IMR-90 (cell line): ENCODE measurements at places on chromosomes 4 and X.
A peak's percentile ranks its signal among the peaks of the same experiment; 100 is the strongest.

GRCh38 chr4:140568507-140569306 is at the start of gene UCP1:
Gene UCP1 (minus strand): TSS chr4:140568961. CDS start chr4:140568729, 232 bp downstream.
- no peak for DNase-seq

- no peak for DNase-seq
These were observed 47.7 kb downstream of the PDGFRA start for GRCh38 chr4:54276641-54277430.

- DNase-seq, result peak; percentile 36
These were observed 44.9 kb upstream of the NAP1L5 start for GRCh38 chr4:88742561-88742960.

DNA sequence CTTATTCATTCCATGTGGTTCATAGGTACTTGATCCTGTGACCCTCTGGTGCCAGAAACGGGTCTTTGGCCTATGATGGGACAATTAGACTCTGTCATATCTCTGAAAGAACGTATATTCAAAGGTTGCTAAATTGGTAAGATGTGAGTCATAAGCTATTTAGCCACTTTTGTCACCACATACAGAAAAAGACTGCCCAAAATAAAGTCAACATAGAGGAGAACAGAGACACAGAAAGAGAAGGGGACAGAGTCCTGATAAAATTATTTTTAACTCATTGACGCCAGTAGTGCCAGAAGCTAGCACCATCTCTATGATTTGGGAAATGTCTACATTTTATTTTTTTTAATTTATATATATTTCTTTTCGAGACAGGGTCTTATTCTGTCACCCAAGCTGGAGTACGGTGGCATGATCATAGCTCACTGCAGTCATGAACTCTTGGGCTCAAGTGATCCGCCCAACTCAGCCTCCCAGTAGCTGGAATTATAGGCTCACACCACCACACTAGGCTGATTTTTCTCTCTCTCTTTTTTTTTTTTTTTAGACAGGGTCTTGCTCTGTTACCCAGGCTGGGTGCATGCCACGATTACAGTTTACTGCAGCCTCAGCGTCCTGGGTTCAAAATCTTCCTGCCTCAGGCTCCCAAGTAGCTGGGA is 92.1 kb upstream of the COX18 start:
- no peak for DNase-seq

GRCh38 chr4:141027421-141027820 is 105.8 kb downstream of the RNF150 start:
- peak; percentile 45 for DNase-seq

GRCh38 chr4:3332498-3332897 is 39.7 kb downstream of the RGS12 start:
- DNase-seq, result no peak

- DNase-seq, result no peak
These were observed 1198.7 kb downstream of the PCDH7 start for GRCh38 chr4:31918891-31919290.

DNA sequence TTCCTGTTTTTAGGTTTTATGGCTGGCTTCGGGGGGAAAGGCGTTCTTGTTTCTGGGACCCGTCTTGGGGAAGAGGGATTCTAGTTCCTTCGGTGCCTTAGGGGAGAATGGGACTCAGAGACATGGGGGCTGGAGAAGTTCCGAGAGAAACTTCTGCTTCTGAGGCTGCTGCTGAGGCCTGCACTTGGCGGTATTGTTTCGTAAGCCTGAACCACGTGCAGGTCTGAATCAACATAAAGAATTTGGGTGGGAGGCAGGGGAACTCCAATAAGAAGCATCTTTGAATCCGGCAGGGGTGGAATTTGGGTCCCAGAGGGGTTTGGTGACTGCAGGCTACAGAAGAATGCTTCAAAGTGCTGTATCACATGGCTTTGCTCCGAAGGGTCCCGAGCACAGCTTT is 15.1 kb downstream of the XG start:
- DNase-seq, result peak; percentile 8

- DNase-seq, result no peak
These were observed 168.0 kb downstream of the GALNTL6 start for GRCh38 chr4:171981185-171981584.

DNA sequence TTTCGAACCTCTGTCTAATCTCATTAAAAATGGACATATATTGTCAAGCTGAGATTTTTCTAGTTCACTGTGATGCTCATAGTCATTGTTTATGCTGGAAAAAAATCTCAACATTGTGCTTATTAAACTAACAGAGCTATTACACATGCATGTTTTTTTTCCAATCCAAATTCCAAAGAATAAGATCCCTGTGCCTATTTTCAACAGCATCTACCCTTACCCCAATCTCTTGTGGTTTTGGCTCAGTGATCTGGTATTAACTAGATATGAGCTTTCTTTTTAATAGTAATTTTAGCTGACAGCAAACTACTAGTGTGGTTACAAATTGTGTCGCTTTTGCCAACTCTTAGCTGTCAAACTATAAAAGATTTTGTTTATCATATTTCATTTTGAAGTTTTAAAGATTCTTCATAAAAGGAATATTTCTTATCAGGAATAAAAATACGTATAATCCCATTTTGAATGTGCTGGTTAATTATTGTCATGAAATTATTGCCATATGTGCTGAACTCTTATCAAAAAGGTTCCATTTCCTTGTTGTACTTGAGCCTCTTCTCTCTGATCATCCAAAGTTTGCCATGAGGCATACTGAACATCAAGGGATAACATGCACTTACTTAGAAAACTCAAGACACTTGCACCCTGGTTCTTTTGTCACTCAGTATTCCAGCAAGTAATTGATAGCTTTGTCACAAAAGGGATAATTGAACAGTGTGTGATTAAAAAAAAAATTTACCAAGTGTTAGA is 241.2 kb downstream of the ARHGAP24 start:
- DNase-seq, result no peak

- no peak for DNase-seq
These were observed 49.7 kb downstream of the CORIN start for GRCh38 chr4:47788126-47788525.

GRCh38 chr4:68490826-68491457 is 43.7 kb downstream of the TMPRSS11E start:
- DNase-seq, result no peak

DNA sequence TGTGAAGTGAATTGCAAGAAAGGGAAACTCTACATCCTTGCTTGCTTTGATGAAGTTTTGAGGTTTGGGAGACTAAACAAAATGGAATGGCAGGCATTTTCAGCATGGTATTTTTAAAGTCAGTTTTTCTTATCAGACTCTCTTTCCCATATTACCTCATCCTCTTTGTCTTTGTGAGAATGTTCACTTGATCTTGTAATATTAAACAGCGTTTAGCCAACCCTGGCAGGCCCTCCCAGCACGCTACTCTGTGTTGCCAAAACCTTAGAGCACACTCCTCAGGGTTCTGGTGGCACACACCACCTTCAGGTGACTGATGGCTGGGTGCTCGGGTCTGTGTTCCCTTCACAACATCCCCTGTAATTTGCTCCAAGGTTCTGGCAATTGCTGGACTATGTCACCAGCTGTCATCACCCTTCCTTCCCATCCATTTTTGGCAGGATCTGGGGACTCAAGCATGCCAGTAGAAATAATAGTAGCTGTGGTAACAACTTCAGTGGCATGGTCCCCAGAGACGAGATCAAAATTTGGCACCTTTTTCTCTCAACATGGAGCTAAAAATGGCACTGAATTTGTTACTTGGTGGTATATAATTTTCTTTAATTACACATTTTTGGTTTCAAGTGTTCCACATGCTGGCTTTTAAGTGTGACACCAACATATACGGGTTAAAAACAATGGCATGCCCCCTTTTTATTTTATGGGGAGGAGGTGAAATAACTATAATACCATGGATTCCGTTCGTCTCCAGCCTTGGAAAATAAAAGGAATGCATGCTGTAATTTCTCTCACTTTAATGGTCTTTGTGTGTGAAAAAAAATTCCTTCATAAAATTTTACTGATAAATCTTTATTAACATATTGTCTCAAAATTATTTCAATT is 273.1 kb downstream of the DCTD start:
- peak; percentile 94 for DNase-seq

DNA sequence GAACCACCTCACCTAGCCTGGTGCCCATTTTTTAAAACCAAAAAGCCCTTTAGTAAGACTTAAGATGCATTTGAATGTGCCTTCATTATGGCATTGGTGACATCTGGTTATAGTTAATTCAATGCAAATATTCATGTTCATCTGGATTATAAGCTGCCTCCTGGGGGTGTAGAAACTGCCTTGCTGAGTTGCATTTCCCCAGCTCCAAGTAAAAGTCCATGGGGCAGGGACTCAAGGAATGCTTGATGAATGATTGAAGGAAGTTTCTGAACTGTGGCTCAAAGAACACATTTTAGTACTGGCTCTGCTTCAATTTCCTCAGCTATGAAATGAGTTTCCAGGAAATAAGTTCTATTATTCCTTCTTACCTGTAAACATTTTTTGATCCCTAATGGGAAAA is 18.5 kb upstream of the RBM47 start:
- no peak for DNase-seq

DNA sequence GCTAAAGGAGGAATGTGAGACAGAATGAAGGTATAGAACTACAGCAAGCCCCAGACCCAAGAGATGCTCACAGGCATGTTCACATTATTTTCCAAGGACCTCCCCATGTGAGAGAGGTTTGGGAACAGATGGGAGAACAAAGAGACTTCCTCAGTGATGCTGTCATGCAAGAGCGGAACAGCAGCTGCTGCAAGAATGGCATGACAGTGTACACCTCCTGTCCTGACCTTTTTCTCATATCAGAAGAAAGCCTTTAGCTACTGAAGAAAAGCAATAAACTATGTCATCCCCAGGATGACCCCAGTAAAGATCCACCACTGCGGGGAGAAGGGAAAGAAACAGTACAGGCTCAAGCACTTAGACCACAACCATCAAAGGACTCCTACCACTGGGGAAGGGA is 7.2 kb downstream of the PRDM5 start:
- no peak for DNase-seq

- DNase-seq, result peak; percentile 63
These were observed 18.0 kb upstream of the TMSB4X start for GRCh38 chrX:12956704-12957534.

DNA sequence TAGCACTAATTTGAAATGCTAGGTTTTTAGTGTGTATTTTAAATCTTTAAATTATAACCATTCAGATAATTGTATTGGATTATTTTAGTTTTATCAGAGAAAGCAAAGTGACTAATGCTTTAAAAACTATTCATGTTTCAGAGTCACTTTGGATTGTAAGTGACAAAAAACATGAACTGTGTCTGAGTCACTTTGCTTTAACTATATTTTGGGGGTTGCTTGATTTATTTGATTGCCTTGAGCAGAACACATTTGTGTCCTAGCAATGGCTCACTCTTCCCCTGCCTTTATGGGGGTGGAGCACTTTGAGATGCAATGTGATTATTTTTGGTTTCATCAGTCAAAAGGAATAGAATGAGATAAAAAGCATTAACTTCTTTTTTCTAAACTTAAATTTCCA is 188.4 kb upstream of the ARX start:
- DNase-seq, result no peak

GRCh38 chrX:21691512-21692018 is 33.4 kb upstream of the KLHL34 start:
- no peak for DNase-seq

DNA sequence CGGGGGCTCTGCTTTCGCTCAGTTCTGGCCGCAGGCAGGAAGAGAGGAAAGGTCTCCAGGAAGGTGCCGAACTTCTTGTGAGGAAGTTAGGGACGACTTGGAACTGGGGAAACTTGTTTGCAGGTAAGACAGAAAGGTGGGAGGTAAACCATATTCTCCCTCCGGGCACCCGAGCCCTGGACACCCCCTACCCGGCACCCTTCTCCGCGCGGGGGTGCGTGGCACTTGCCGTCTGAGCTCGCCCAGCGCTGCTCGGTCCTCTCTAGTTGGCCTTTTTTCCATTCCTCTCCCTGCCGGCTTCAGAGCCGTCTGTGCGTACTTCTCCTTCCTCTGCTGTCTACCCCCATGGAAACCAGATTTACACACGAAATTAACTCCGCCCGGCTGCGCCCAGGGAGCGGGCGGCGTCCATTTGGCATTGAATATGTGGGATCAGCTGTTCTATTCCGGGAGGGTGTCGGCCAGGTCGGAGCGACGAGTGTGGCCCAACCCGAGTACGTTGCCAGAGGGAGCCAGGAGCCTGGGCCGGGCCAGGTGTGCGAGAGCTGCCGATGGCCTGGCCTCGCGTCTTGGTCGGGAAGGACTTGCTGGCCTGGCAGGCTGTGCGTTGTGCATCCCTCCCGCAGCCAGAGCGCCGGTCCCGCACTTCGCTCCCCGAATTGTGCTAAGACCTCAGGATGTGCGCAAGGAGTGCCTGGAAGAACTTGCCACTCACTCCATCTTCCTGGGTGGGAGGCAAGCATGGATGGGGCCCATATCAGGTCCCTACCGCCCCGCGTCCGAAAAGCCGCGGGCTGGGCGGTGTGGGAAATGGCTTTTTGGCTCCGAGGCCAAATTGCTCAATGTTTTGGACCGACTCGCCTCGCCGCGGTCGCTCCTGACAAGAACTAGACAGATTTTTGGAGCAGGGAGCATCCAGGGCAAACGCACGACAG is 1.7 kb downstream of the PDGFRA start:
- no peak for DNase-seq

DNA sequence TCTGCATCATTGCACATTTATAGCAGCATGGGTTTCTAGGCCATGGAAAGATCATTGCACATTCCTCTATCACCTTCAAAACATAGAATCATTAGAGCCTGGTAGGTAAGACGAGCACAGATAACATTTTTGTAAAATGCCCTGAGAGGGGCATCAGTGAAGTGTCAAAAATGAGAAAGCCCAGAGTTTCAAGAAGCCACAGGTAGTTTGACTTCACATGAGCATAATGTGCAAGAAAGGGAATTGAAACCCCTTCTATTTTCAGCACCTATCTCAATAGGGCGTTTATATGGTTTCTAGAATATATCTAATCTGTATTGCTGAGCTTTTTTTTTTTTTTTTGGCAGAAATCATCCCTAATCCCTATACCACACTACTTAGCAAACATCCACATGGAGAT is 2441.7 kb downstream of the ARAP2 start:
- DNase-seq, result no peak

DNA sequence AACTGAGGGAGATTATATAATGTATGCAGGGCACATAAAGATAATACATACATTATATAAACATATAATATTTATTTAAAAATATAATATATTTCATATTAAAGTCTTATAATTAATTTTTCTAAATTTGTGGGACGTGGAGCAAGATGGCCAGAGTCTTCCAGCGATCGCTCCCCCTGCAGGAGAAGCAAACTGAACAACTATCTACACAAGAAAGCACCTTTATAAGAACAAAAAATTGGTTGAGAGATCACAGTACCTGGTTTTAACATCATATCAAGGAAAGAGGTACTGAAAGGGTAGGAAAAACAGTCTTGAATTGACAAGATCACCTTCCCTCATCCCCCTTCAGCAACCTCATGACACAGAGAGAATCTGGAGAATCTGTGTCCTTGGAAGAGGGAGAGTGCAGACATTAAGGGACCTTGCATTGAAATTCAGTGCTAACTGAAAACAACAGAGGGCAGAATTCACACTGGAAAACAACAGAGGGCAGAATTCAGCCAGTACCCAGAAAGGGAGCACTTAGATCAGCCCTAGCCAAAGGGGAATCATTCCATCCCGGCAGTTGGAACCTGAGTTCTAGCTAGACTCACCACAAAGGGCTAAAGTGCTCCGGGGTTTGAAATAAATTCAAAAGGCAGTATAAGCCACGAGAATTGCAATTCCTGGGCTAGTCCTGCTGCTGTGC is 262.5 kb upstream of the NDST3 start:
- DNase-seq, result no peak
